ENCODE measurements at places on chromosomes 1 and 21.

GRCh38 chr1:225182716-225183115, 245.1 kb downstream of the LBR start:
- DNase-seq = no peak

DNA sequence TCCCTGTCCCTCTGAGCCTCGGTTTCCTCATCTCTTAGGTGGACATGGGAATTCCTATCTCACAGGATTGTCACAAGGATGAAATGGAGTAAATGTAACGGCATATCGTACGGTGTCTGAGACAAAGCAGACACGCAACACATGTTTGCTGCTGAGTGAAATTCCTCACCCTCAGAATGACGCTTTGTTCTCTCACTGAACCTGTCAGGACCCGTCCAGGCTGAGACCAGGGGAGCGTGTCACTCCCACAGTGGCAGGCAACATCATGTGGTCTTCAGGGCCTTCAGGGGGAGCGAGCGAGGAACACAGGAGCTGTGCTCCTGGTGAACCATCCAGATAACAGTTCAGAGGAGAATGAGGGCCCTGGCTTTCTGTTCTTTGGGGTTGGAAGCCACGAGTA, 74.2 kb downstream of the TOMM20 start:
- no peak for DNase-seq

DNA sequence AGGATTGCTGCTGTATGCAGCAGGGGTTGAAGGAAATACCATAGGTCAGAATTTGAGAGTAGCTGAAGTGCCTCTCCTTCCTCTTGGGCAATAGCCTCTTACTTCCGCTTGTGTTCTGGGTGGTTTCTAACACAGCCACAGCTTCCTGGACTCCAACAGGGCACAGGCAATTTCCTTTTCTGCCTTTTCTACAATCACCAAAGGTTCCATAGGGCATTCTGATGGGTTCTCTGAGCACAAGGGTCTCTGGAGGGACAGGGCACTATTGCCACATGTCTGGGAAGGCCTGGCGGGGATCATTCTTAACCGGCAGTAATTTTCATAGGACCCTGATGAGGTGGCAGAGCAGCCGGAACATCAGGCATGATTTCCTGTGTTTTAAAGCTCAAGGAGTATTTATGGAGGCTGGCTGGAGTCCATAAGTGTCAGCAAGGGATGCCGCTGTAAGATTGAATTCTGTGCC, 5.5 kb upstream of the AGTRAP start:
- DNase-seq = no peak

- no peak for DNase-seq
Measured at GRCh38 chr1:65791801-65792668, 660 bp upstream of the PDE4B start.

DNA sequence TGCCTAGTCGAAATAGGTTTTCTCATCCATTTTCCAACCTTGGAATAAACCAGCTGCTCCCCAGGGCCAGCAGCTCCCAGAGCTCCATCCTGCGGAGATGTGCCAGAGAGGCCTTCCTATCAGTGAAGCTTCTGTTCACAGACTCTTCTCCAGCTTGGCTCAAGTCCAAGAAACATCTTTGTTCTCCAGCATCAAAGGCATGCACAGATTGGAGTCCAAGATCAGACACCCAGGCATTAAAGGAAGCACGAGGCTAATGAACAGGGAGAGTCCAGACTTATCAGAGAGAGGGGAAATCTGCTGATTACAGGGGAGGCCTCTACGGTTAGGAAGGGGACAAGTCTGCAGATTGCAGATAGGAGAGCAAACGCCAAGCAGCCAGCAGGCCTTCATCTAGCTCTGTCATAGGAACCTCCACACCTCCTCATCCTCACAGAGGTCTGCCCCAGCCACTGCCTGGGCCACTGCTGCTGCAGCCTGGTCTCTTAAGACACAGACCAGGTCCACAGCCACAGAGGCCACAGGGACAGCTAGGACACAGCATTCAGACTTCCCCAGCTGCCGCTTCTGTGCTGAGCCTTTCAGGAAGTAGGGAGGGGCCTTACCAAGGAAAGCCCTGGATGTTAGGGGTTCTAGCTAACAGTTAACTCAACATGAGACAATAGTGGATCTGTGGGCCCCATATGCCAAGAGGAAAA, 3.4 kb downstream of the PRR9 start:
- no peak for DNase-seq

DNA sequence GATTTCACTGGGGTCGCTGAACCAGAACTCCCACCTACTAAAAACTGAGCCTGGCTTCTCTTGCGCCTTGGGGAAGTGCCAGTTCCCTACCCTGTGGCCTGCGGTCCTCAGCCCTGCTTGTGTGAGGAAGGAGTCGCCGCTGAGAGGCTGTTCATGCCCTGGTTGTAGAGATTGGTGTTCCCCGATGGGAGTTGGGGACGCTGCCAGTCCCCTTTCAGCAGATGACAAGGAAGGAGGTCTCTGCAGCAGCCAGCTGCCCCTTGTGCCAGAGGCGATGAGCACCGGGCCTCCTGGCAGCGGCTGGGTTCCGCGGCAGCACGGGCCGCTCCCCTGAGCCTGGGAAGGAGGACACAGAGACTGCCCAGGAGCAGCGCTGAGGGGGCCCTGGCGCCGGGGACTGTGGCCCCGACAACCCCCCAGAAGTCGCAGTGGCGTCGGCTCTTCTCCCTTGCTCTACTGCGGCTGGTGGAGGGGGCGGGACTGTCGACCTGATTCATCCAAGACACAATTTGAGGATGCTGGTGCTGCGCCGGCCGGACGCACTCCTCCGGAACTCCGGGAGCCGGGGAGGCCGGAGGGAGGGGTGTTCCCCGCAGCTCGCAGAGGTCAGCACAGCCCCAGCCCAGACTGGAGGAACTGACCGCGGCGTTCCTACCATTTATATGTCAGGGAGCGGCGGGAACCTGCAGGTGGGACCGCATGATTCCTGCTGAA, 12.0 kb upstream of the ADORA3 start:
- DNase-seq = no peak

- no peak for DNase-seq
Measured at GRCh38 chr1:83970802-83971201, 28.1 kb downstream of the TTLL7 start.

DNA sequence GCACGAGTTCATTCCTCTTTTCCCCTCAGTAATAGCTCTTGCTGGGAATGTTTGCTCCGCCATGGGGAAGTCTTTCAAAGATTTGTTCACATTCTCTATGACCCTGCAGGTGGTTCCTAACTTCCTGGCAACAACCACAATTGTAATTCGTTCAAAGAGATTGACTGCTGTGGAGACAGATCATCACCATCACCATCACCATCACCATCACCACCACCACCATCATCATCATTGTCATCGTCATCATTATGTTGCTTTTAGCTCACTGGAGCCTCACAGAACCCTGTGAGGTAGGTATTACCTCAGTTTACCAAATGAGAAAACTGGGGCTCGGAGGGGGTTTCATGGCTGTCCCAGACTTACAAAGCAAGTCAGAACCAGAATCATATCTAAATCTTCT, 30.9 kb downstream of the COA7 start:
- DNase-seq = no peak
